ENCODE measurements at places on chromosomes 16 and 17.
A peak's percentile ranks its signal among the peaks of the same experiment; 100 is the strongest.

- peak; percentile 78 for DNase-seq
Measured at GRCh38 chr16:89484923-89485679, 5.3 kb downstream of the ANKRD11 start.

GRCh38 chr16:2374644-2375043 is 34.1 kb upstream of the ABCA3 start:
- no peak for DNase-seq

DNA sequence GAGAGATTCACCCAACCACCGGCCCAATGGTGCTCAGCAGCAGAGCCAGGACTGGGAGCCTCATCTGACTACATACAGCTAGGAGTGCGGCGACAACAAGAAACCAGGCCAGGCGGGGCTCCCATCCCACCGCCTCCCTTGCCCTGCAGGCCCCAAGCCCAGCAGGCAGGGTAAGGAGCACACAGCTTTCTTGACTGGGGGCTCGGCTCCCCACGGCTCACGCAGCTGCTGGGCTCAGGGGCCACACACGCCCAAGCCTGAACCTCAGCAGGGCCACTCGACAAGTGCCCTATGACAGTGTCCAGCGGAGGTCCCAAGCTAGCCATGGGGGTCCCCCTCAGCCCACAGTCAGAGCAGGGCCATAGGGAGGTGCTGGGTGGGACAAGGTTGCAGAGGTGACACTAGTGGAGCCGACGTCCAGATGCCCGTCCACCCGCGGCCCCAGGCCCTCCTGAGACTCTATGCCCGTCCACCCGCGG is 13.7 kb downstream of the PIEZO1 start:
- no peak for DNase-seq

DNA sequence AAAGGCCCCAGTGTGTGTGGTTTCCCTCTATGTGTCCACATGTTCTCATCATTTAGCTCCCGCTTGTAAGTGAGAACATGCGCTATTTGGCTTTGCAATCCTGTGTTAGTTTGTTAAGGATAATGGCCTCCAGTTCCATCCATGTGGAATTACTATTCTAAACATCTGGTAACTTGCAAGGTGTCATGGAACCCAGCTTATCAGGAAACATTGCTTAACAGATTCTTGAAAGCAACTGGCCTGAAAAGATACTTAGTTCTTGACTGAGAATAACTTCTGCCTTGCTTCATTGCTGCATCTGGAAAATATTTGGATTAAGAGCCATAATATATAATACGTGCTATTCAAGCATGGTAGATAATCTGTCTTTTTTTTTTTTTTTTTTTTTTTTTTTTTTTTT is 27.8 kb downstream of the PAFAH1B1 start:
- DNase-seq, result no peak

GRCh38 chr16:50072730-50073129 is 7.0 kb downstream of the HEATR3 start:
- no peak for DNase-seq

GRCh38 chr16:8949536-8950418 is 13.9 kb downstream of the USP7 start:
- DNase-seq, result no peak

DNA sequence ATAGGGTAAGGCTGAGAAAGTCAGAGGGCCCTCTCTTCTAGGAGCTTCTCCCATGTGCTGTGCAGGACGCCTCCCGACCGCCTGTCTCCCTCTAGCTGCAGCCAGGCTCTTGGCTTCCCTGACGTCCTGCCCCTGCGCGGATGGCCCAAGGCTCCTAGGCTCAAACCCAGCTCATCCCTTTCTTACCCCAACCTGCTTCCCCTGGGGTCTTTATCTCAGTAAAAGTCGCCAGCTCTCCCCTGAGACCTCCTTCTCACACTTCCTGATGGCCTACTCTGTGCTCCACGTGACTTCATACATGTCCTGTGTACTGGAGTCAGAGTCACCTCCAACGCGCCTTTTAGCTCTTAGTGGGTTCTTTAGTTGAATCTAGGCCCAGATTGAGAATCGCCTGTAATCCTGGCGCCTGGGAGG is 1.1 kb upstream of the ZNF747 start:
- peak; percentile 66 for DNase-seq

GRCh38 chr16:28193530-28194423 is 18.0 kb downstream of the XPO6 start:
- DNase-seq, result no peak

DNA sequence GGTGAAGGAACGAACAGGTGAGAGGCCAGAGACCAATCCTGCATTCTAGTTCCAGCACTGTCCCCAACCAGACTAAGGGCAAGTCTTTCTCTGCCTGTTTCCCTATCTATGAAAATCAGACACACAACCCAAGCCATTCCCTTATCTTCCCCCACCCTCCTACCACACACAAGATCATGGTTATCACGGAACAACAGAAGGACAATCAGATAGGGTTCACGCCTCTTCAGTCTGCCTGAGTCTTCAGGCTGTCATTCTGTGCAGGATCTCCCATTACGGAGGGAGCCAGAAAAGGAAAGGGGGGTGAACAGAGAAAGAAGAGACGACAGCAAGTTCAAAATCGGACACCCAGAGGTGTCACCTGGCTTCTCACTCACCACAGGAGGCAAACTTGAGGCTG is 11.1 kb downstream of the TLE7 start:
- no peak for DNase-seq

- no peak for DNase-seq
Measured at GRCh38 chr17:71824671-71825070, 296.1 kb upstream of the SOX9 start.

DNA sequence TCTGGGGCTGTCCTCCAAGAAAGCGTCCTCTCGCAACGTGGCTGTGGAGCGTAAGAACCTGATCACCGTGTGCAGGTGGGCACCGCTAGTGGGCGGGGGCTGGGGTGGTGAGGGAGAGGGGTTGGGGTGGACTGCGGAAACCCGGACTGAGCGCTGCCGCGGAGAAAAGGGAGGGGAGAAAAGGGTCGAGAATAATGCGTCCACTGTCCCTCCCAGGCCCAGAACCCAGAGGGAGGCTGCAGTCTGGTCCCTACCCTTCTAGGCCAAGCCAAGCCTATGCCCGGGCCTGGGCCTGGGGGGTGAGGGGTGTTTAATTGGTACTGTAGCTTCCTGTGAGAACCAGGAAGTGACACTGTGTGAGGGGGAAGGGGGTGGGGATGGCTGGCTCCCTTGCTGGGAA is 464 bp downstream of the RUNDC3A start:
- DNase-seq, result peak; percentile 20
